ENCODE measurements at places on chromosomes 5 and 9. TPM values are rescaled to one million over a fixed set of nuclear protein-coding genes. Genes with fewer than 3 reads are reported as not detected.

Gene ADAMTSL1
- 0.37 TPM for polyA plus RNA-seq

Gene MELK
- polyA plus RNA-seq: 0.17 TPM

Gene FTMT
- not detected for polyA plus RNA-seq

Gene NEUROG1
- not detected for polyA plus RNA-seq

Gene TAF11L2
- polyA plus RNA-seq: not detected

Gene WDR38
- polyA plus RNA-seq: 0.04 TPM

Gene NDUFA8
- 371 TPM for polyA plus RNA-seq

- DNase-seq: no peak
Observed at GRCh38 chr5:62650197-62650596, 71.6 kb downstream of the LRRC70 start.

- no peak for DNase-seq
Observed at GRCh38 chr5:41232797-41233196, 19.5 kb upstream of the C6 start.

DNA sequence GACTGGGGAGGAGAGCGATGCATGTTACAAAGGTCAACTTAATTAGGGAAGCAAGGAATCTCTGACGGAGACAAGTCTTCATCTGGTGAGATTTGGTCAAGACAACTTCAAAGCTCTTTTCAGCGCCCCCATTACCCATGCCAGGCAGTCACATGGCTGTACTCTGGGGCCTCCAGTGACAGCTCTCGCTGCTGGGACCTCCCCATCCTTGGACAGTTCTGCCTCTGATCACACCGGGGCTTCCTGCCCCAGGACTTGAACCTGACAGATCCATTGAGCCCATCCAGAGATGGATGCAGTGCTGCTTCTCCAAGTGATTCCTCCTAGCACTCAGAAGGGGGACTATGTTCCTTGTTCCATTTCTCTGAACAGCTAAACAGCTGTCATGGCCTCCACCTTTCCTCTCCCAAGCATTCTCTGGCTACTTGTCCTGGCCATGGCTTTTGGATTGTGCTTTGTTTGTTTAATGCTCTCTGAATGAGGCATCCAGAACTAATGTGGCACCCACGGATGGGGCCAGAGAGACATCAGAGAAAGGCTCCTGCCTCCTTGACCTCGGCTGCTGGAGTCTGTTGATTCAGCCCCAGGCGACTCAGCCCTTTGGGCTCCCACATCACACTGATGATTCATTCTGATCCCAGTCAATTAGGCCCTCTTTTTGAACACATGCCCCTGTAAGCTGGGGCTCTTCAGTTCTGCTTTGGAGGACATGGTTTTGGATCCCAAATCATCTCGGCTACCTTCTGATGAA, 122.1 kb upstream of the ADAMTS16 start:
- no peak for DNase-seq

- DNase-seq: no peak
Observed at GRCh38 chr5:10913841-10914240, 152.8 kb upstream of the DAP start.

DNA sequence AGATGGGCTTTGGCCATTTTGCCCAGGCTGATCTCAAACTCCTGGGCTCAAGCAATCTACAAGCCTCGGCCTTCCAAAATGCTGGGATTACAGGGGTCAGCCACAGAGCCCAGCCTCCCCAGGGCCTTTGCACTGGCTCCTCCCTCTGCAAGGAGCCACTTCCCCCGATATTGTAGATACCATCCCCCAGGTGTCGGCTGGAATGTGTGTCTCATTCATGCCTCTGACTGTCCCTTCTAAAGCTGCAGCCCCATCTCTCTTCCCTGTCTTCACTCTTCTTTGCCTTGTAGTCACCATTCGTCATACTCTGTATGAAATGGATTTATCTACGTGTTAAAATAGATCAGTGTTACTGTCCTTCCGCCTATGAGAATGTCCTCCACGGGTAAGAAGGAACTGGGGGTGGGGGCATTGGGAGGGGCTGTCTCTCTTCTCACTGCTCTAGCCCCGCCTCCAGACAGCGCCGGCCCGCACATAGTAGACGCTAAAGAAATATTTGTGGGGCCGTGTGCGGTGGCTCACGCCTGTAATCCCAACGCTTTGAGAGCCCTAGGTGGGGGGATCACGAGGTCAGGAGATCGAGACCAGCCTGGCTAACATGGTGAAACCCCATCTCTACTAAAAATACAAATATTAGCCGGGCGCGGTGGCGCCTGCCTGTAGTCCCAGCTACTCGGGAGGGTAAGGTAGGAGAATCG, 68.5 kb downstream of the LMX1B start:
- no peak for DNase-seq

GRCh38 chr9:37480759-37481158, 5.0 kb upstream of the POLR1E start:
- DNase-seq: no peak

- DNase-seq: no peak
Observed at GRCh38 chr9:109252291-109252690, 68.6 kb downstream of the EPB41L4B start.

- no peak for DNase-seq
Observed at GRCh38 chr9:122364783-122365150, 6.1 kb upstream of the PTGS1 start.

DNA sequence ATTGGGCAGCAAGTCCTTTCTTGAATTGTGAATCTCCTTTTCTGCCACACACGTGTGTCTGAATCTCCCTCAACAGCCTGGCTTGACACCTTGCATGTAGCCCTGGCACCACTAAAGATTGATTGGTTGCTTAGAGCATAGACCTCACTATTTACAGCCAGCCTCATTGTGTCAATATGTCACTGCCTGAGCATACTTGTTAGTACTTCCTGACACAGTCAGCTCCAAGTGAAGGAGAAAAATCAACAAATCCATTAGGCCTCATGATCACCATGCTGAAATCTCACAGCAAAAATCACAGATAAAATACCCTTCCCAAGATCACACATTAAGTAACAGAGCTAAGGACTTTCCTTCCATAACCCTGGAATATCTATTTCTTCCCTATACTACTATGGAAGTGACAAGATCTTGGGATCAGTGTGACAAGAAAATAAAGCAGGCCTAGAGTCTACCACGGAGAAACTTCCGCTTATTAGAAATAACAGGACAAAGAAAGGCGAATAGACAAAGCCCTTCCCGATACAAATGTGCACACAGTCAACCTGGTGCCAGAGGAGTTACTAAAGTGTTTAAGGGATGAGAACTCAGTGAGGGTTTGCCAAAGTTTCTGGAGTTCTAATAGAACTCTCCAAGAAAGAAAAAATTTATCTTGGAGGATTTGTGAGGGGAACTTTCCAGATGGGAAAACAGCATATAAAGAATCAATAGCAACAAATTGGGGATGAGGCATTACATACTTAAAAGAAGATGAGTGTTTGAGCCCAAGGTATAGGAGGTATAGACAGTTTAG, 5.6 kb upstream of the ARL15 start:
- no peak for DNase-seq

DNA sequence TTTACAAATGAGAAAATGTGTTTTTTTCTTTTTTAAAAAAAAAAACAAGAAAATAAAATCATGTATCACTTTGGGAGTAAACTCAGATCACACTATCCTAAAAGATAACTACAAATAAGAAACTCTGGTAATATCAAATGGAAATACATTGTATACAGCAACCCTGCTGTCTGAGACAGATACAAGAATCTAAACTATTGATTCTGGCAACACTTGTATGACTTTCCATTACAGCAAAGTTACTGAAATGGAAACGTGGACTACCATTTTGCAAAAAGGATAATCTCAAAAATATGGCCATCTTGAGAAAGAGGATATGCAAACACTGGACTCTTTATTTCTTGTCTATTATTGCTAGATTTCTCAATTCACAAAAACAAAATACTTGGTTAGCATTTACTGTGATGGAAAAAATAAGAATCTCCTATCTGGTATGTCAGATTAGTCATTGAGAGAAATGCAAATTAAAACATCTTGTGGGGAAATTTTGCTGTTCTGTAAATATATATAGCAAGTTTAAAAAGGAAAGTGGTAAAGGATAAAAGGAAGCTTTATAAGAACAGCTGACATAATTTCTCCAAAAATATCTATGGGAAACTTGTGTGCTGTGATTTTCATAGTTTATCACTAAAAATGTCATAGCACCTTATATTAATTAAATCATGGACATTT, 112.9 kb upstream of the FER start:
- no peak for DNase-seq

DNA sequence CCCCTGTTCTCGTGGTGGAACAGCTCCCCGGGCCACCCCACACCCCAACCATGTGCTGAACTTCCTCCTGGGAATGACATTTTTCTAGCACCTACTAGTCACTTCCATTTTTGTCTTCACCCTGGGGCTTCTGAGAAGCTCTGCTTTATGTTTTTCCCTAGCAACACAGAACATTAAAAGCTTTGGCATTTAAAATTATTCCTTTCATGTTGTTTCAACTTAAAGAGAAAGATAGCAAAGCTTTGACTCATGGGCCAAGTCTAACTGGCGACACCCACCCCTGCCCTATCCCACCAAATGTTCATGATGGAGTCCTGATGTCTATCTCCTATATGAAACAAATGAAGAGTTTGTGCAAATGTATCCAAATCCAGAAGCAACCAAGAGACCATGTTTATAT, 22.4 kb downstream of the BOD1 start:
- DNase-seq: no peak

DNA sequence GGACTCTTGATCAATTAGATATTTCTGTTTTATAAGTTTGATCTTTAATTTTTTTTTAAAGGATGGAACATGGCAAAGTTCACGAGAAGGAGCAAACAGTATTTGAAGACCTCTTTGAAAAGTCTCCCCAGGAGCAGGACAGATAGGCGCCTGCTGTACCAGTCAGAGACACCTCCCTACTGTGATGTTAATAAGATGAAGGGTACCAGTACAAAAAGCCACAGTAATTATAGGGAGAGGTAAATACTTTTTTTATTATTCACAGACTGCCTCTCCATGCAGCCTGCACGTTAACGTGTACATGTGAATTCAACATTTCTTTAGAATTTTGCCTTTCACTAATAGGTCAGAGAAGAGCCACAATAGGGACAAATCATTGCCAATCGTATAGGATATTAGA, 146.5 kb upstream of the CDH6 start:
- DNase-seq: no peak

GRCh38 chr5:138711811-138712210, 41.4 kb upstream of the CTNNA1 start:
- DNase-seq: no peak

DNA sequence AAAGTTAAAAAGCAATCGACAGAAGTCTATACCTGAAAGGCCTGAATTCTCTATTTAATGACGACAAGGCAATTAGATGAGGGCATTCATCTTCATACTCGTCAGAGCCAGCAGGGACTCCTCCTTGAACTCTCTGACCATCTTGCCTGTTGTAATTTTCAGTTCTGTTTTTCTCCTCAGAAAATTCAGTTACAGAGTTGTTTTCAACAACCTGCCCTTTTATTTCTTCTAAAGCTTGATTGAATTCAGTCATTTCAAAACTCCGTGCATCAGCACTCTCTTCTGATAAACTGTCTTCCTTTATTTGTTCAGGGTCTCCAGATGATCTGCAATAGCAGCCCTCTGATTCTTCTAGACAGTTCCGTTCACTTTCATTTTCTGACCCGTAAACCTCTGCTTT, 15.6 kb downstream of the RIOK2 start:
- DNase-seq: no peak

- DNase-seq: no peak
Observed at GRCh38 chr5:154734370-154735248, 20.6 kb upstream of the LARP1 start.

- no peak for DNase-seq
Observed at GRCh38 chr9:27340961-27341511, 44.1 kb upstream of the EQTN start.

DNA sequence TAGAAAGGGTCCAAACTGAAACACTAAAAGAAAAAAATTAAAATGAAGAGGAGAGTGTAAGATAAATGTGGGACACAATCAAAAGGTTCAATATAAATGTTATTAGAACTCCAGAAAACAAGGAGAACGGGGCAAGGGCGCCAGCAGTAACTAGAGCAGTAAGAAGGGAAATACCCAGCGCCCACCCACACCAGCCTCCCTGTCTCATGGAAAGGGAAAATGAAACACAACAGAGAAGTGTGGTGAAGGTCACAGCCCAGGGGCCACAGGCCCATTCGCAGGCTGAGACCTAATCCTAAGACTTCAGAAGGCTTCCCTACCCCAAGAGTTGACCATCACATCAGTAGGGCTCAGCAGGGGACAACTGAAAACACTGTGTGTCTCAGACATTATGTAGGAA, 45.8 kb upstream of the CLK4 start:
- no peak for DNase-seq

DNA sequence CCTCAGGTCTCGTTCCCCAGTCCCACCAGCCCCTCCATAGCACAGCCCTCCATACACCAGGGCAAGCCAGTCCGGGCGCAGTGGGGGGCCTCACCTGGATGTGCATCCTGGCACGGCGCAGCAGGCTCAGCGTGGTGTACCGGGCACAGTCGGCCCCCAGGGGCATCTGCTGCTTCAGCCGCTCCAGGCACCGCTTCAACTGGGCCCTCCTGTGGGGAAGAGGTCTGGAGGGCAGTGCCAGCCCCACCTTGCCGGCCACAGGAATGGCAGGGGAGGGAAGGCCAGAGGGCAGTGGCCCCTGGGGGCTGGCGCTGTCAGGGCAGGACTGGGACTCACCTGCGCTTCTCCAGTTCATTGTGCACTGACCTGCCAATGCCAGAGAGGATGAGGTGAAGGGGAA, 1.4 kb downstream of the MXD3 start:
- DNase-seq: no peak

DNA sequence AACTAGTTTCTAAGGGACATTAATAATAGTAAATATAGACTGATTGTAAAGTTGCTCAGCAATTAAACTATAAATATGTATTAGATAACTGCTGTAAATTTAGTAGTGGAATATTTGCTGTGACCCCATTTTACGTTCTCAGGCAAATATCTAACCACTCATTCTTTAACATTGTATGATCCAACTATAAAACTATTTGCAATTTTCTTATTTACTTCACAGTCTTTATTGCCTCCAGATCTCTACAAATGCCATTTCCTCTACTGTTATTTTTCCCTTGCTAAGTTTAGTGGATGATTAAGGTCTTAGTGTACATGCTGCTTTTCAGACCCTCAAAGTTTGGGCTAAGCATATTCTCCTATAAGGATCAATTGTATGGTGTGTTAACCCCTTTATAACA, 526.2 kb upstream of the ST8SIA4 start:
- no peak for DNase-seq

Data from heart right ventricle (tissue), 16 donors.